Osteocyte (in vitro differentiated cells): ENCODE measurements at places on chromosomes 2 and 18. TPM values are rescaled to one million over a fixed set of nuclear protein-coding genes. Genes with fewer than 3 reads are reported as not detected.
A peak's percentile ranks its signal among the peaks of the same experiment; 100 is the strongest.

GRCh38 chr2:231530099-231531011 is at the start of gene NMUR1:
Gene NMUR1, minus strand, starts transcription at chr2:231530445. Its CDS starts 84 bp downstream, at chr2:231530361.
- H3K36me3 ChIP-seq: no peaks in the 10 kb centered on the region
- no peak within 1 kb of the TSS for H3K27ac ChIP-seq
- peaks cover 2% of the 10 kb centered on the region for H3K4me1 ChIP-seq
- peak within 1 kb of the TSS; percentile 51 for H3K4me3 ChIP-seq

DNA sequence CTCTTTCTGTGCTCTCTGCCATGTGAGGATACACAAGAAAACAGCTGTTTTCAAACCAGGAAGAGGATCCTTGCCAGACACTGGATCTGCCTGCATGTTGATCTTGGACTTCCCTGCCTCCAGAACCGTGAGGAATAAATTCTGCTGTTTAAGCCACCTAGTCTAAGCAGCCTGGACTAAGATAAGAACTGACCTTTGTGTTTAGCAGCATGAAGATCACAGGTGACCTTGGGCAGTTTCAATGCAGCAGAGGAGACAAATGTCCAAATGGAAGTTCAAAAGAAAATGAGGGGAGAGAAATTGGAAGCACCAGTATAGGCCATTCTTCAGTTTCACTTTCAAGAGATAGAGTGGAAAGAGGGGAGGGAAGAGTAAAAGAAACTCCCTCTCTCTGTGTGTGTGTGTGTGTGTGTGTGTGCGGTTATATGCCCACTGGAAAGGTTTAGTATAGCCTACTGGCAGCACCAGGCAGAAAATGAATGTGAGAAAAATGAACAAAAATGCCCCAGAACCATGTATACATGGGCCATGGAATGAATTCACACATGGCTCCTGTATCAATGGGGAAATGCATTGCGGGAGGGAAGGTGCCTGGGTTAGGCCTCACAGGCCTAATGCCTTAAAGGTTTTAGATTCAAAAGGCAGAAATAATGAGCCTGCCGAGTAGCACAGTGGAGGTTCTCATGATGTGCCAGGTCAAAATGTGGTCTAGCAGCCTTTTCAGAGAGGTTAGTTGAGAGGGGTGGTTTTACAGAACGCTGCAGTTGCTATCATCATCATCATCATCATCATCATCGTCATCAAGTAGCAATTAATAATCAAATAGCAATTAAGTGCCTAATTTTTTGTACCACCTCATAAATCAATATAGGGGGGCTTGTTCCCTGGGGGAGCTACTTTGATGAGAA is 1.1 kb upstream of the CERS6 start:
- DNase-seq: no peak
- peaks cover 25% of the 10 kb centered on the region for H3K4me1 ChIP-seq
- H3K4me3 ChIP-seq: no peak overlapping the region
- H3K36me3 ChIP-seq: peaks cover 1% of the 10 kb centered on the region

CRYGC gene
- not detected in 2 replicates for total RNA-seq

GRCh38 chr2:53559302-53559966 is 208.2 kb upstream of the CHAC2 start:
- DNase-seq: no peak
- H3K36me3 ChIP-seq: no peaks in the 10 kb centered on the region
- no peak overlapping the region for H3K27ac ChIP-seq
- no peaks in the 10 kb centered on the region for H3K4me1 ChIP-seq

ANXA4 gene
- 76.6 and 81.5 TPM in 2 replicates for total RNA-seq

DAW1 gene
- not detected in 2 replicates for total RNA-seq

GRCh38 chr2:211328126-211328525 is 771.7 kb downstream of the CPS1 start:
- no peaks in the 10 kb centered on the region for H3K36me3 ChIP-seq
- H3K27ac ChIP-seq: no peak overlapping the region
- DNase-seq: no peak
- H3K4me3 ChIP-seq: no peak overlapping the region

GRCh38 chr2:38095996-38096861 is 20.3 kb upstream of the CYP1B1 start:
- no peaks in the 10 kb centered on the region for H3K36me3 ChIP-seq
- H3K27me3 ChIP-seq: no peaks in the 10 kb centered on the region
- peak overlapping the region; percentile 98 for H3K27ac ChIP-seq
- no peak for DNase-seq
- H3K4me3 ChIP-seq: no peak overlapping the region

RAMP1 gene
- total RNA-seq: 87.9 and 93.4 TPM in 2 replicates

- no peaks in the 10 kb centered on the region for H3K27me3 ChIP-seq
- H3K4me1 ChIP-seq: peaks cover 11% of the 10 kb centered on the region
- H3K27ac ChIP-seq: no peak overlapping the region
- H3K4me3 ChIP-seq: no peak overlapping the region
- no peak for DNase-seq
Observed at GRCh38 chr2:29657674-29658073, 263.7 kb downstream of the ALK start.

LYPD6 gene
- 1.8 and 2.1 TPM in 2 replicates for total RNA-seq

GRCh38 chr2:121303531-121304263 is 18.7 kb upstream of the TFCP2L1 start:
- no peak overlapping the region for H3K27ac ChIP-seq
- peak; percentile 62 for DNase-seq
- no peaks in the 10 kb centered on the region for H3K4me1 ChIP-seq
- H3K27me3 ChIP-seq: peaks cover 62% of the 10 kb centered on the region

DNA sequence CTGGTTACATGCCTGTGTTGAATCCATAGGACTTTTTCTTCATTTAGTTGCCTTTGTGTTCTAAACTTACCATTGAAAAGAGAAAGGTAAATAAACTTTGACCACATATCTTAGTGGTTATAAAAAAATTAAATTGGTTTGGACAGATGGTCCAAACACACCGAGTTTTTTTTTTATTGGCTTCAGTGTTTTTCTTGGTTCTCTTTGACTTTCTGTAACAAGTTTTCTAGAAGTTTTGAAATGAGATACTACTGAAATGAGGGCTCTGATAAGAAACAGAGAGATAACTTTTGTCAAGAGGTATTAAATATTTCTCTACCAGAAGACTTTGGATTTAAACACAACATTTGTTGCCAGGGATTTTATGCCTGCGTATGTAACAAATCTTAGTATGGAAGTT is 20.7 kb downstream of the SPTBN1 start:
- no peak for DNase-seq
- peak overlapping the region; percentile 47 for H3K27ac ChIP-seq
- H3K4me1 ChIP-seq: peaks cover 58% of the 10 kb centered on the region
- no peaks in the 10 kb centered on the region for H3K27me3 ChIP-seq
- no peak overlapping the region for H3K4me3 ChIP-seq

DNA sequence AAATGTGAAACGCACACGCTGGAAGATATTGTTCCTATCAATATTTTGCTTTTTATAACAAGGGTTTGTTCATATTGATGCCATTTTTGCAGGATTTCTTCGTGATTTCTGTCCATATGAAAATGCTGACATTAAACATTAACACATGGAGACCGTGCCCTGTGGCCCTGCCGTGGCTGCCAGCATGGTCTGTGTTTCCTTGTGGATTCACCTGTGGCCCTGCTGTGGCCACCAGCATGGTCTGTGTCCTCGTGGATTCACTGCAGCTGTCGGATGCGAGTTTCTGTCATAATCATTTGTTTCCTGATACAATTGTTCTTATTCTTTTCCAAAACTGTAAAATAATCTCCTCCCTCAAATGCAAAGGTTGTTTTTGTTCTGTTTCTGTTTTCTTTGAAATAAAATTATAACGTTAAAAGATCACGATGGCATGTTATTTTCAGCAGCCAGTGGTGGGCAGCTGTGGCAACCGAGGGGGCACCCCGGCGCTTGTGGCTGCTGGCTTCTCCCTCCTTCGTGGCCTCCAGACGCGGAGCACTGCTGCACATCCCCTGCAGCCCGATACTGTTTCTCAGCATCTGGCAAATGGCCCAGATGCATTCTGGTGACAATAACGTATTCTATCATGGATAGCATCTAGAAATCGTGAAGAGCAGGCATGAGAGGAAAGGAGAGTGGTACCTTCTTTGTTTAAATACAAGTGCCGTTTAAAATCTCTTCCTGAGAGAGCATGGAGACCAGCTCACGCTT is 143.5 kb downstream of the PTGR3 start:
- no peaks in the 10 kb centered on the region for H3K27me3 ChIP-seq
- DNase-seq: no peak
- no peak overlapping the region for H3K27ac ChIP-seq

ALPI gene
- not detected in 2 replicates for total RNA-seq

GRCh38 chr2:60612033-60612432 is 58.6 kb upstream of the BCL11A start:
- no peaks in the 10 kb centered on the region for H3K36me3 ChIP-seq
- peaks cover 4% of the 10 kb centered on the region for H3K27me3 ChIP-seq
- no peak for DNase-seq
- H3K4me1 ChIP-seq: no peaks in the 10 kb centered on the region

DNA sequence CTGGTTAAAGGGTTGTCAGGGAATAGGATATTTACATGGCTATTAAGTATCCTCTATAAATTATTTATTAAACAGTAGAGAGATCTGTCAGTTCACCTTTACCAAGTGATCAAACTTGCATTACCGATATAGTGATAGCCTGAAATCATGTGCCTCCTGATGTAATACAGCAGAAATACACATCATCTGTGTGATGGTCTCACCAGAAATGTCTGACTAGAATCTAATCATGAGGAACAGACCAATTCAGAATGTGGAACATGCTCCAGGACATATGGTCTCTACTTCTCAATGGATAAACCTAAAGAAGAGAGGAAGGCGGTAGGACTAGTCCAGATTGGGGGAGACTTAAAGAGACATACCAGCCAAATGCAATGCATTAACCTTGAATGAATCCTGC is 6.2 kb downstream of the VPS54 start:
- peaks cover 29% of the 10 kb centered on the region for H3K4me1 ChIP-seq
- no peaks in the 10 kb centered on the region for H3K36me3 ChIP-seq
- H3K27ac ChIP-seq: no peak overlapping the region
- H3K4me3 ChIP-seq: no peak overlapping the region
- H3K27me3 ChIP-seq: no peaks in the 10 kb centered on the region

GRCh38 chr18:60892855-60893254 is 440.4 kb upstream of the CDH20 start:
- DNase-seq: no peak
- H3K4me1 ChIP-seq: peaks cover 7% of the 10 kb centered on the region
- no peaks in the 10 kb centered on the region for H3K36me3 ChIP-seq
- H3K27me3 ChIP-seq: no peaks in the 10 kb centered on the region

DNA sequence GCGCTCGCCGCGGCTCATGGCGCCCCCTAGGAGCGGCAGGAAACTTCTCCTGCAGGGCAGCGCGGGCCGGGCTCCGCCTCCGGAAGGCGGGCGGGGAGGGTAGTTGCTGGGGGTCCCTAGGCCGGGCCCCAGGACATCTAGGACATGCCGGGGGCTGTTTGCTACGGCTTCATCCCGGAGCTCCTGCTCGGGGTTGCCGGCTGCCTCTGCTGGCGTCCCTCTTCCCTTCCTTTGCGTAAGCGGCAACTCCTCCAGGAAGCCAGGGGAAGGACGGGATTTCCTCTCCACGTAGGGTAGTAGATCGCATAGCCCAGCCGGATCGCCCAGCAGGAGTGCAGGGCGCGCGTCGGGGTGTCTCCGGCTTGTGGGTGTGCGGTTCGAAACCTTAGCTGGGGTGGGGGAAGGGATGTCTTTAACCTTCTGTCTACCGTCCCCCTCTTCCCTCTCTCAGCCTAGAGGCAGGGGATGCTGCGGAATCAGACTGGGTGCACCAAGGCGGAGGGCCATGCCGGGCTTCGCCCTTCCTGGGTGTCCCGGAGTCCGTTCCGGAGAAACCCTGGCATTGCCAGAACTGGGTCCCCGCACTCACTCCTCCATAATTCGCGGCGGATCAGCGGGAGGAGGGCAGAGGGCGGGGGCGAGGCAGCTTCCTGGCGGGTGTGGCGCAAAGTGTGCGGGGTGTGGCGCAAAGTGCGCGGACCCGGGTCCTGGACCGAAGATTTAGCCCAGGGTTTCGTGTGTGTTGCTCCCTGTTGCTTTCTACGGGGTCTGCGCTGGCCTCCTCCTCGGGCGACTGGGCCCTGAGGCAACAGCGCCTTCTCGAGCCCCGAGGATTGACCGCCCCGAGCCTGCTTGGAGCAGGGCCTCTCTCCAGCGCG is 12.2 kb upstream of the SKOR2 start:
- no peaks in the 10 kb centered on the region for H3K36me3 ChIP-seq
- DNase-seq: no peak
- no peak overlapping the region for H3K27ac ChIP-seq
- H3K4me3 ChIP-seq: no peak overlapping the region
- H3K4me1 ChIP-seq: peaks cover 5% of the 10 kb centered on the region

- H3K4me3 ChIP-seq: no peak overlapping the region
- no peaks in the 10 kb centered on the region for H3K36me3 ChIP-seq
- no peak for DNase-seq
- H3K4me1 ChIP-seq: no peaks in the 10 kb centered on the region
- H3K27me3 ChIP-seq: peaks cover 3% of the 10 kb centered on the region
Observed at GRCh38 chr18:72675394-72675793, 131.3 kb upstream of the CBLN2 start.

TNFRSF11A gene
- 0.19 TPM in 1 of 2 replicates, not detected in the other for total RNA-seq

- H3K36me3 ChIP-seq: no peaks in the 10 kb centered on the region
- peak within 1 kb of the TSS; percentile 95 for H3K4me3 ChIP-seq
- DNase-seq: no peak
- H3K27me3 ChIP-seq: no peaks in the 10 kb centered on the region
Observed at GRCh38 chr2:26346454-26347053, at the start of gene ADGRF3. Gene ADGRF3, minus strand, starts transcription at chr2:26346789. Its CDS starts 555 bp downstream, at chr2:26346234.

GRCh38 chr2:239046822-239047221 is 198.9 kb downstream of the TWIST2 start:
- H3K4me3 ChIP-seq: no peak overlapping the region
- no peak for DNase-seq
- peaks cover 12% of the 10 kb centered on the region for H3K4me1 ChIP-seq
- peaks cover 3% of the 10 kb centered on the region for H3K36me3 ChIP-seq
- H3K27ac ChIP-seq: no peak overlapping the region

CABLES1 gene
- total RNA-seq: 50.9 and 51.2 TPM in 2 replicates

DNA sequence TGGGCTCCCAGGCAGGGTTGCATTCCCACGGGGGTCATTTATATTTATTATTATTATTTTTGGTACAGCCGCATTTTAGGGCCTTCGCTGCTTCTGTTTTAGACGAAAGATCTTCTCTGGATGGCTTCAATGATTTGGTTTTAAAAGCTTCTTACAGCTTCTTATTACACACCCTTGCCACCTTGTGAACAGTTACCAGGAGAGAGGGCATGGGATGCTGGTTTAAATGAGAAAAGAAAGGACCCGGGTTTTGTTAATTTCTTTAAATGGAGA is 1.7 kb downstream of the SH3RF3 start:
- no peak for DNase-seq
- H3K36me3 ChIP-seq: peaks cover 12% of the 10 kb centered on the region
- peaks cover 71% of the 10 kb centered on the region for H3K4me1 ChIP-seq
- H3K27me3 ChIP-seq: no peaks in the 10 kb centered on the region

NPHP1 gene
- 3.0 and 3.6 TPM in 2 replicates for total RNA-seq

ASPRV1 gene
- total RNA-seq: 0.52 and 0.75 TPM in 2 replicates
